ENCODE measurements at places on chromosomes 11 and 22.

DNA sequence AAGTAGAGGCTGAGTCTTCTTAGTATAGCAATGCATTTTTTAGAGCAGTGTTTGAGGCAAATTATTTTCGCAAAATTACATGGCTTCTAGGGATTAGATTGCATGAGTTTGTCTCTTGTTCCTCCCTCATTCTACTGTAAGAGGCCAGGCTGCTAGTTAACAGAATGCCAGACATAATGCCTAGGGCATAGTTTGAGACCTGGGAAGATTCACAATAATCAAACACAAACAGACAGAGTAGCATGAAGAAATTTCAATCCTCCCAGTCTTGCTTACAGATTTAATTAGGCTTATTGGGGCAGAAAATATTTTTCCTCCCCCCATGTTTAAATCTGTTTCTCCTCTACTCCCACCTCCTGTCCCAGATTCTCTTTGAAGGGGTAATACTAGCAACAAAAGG, 48.3 kb downstream of the ARHGEF12 start:
- DNase-seq: no peak

GRCh38 chr11:79160791-79161403, 279.9 kb downstream of the TENM4 start:
- no peak for DNase-seq

GRCh38 chr22:28983190-28983589, 78.4 kb downstream of the C22orf31 start:
- DNase-seq: no peak

- DNase-seq: no peak
Measured at GRCh38 chr11:113725913-113726312, 19.8 kb upstream of the TMPRSS5 start.

- no peak for DNase-seq
Measured at GRCh38 chr11:2580571-2581001, 119.2 kb downstream of the KCNQ1OT1 start.

DNA sequence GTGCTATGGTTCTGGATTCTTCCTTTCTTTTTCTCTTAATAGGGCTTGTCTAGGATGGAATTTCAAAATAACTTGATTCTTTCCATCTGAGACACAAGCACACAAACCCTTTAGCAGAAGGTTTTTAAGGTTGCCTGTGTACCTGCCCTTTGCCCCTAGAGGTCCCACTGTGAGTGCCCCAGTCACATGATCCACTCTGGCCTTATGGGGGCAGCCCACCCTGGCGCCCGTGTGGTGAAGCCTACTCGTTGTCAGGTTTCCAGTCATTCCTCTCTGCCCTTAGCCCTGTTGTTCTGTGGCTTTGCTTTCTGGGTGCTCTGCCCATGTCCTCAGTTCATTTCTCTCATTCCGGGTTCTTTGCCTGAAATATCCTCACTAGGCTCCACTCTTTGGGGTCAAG, 51.8 kb downstream of the ZNRF3 start:
- no peak for DNase-seq

DNA sequence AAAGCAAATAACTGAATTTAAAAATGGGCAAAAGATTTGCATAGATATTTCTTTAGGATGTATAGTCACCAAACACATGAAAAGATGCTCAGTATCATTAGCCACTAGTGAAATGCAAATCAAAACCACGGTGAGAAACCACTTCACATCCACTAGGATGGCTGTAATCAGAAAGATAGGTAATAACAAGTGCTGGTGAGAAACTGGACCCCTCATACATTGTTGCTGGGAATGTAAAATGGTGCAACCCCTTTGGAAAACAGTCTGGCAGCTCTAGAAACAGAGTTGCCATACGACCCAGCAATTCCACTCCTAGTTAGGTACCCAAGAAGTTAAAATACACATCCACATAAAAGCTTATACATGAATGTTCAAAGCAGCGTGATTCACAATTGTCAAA, 16.3 kb downstream of the RPUSD4 start:
- DNase-seq: no peak

DNA sequence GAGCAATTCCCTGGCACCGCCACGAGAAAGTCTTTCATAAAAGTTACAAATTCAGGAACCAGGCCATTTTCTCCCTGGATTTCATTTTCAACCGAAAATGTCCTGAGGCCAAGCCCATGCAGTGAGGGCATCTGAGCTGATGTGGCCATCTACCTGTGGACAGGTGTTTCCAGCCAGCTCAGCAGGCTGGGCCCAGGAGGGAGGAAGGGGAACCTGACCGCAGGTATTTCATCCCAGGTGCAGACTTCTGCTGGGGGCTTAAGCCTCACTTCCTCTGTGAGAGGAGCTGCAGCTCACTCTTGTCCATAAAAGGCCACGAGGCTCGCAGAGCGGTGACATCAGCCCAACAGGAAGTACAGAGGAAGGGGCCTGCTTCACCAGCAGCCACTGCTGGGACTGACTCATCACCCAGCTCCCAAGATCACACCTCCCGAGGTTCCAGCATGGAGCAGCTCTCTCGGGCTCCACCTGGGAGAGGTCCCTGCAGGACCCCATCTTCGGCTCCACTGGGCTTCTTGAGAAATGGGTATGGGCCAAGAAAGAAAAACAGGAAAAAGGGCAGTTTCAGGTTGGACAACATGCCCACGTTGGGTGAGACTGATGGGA, 56.4 kb downstream of the MYH9 start:
- peak; percentile 94 for DNase-seq

DNA sequence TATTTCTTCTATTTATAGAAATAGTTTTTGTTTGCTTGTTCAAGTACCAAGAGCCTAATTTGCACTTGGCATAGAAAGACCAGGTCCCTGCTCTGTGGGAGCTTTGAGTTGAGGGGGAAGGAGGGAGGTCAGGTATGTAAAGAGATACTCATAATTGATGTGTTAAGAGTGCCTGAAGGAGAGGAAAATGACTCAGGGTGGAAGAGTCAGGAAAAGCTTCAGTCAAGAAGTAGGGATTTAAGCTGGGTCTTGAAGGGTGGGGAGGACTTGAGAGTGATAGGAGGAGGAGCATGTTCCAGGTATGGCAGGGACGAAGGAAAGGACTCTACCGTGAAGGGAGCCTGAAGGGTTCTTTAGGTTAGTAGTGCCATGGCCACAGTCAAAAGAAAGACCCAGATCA, 9.0 kb downstream of the RBX1 start:
- DNase-seq: no peak

DNA sequence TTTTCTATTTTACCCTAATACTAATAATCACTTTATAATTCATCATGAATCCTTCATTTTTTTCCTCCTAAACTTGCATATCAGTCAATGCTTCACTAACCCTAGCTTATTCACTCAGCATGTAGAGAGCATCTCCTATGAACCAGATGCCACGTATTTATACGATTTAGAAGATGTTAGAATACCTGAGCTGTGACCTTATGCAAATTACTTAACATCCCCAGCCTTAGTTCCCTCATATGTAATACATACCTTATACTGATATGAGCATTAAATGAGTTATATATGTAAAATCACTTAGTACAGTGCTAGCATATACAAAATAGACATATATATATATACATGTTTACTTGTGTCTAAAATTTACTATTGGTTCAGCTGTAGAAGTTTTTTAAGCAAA, 9.0 kb downstream of the FAM76B start:
- DNase-seq: no peak

- DNase-seq: no peak
Measured at GRCh38 chr11:87628026-87628580, 547.1 kb downstream of the RAB38 start.

DNA sequence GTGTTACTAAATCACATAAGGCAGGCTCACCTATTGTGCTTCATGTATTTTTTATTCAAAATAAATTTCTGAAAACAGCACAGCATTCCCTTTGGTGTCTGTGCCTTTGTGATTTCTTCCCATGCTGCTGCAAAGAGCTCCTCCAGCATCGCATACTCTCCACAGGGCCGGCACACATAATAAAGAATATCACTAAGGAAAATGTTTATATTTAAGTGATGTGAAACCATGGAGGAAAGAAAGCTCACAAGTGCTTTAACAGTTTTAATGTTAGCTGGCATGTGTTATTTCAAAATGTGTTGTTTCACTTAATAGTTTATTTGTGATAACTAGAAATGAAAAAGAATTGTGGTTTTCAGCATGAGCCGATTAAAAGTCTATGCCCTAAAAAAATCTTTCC, 241.3 kb upstream of the ANO3 start:
- DNase-seq: no peak

DNA sequence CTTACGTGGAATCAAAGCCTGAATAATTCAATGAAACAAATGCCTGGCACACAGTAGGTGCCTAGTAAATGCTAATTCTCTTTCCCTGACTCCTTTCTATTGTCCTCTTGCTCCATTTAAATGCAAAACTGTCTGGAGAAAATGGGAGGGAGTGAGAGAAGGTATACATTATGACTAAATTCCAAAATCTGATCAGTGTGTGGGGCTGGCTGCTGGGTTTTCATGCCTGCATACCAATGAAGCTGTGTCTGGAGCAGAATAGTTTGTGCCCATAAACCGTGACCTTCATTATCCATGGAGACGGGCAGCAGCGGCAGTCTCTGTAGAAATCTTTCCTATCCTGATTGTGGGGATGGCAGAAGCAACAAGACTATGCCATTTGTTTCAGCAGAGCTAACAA, 223.4 kb upstream of the ZBED5 start:
- no peak for DNase-seq

All from choroid plexus epithelial cell (primary cell).